ENCODE measurements at places on chromosomes 2 and 18. TPM values are rescaled to one million over a fixed set of nuclear protein-coding genes. Genes with fewer than 3 reads are reported as not detected.
A peak's percentile ranks its signal among the peaks of the same experiment; 100 is the strongest.

Gene STAMBP
- 38.4 TPM for total RNA-seq

- no peak for DNase-seq
- H3K36me3 ChIP-seq, result peaks cover 52% of the 10 kb centered on the region
- H3K27me3 ChIP-seq, result no peaks in the 10 kb centered on the region
- H3K4me1 ChIP-seq, result peaks cover 6% of the 10 kb centered on the region
These were observed 15.2 kb downstream of the SRBD1 start for GRCh38 chr2:45595721-45596435.

DNA sequence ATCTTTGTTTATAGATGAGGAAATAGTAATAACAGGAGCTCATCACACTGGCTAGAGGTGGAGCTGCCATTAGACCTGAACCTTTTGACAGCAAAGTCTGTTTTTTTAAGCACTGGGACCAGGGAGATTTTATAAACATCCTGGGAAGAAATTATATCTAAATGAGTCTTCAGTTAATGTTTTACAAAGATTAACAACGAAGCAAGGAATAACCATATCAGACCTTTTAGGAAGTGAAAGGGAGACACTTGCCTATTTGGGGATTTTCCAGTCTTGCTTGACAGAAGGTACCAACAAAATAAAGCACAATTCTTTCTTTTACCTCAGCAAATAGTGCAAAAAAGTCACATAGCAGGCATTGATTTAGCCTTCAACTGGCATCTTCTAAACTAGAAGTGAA, 777.0 kb downstream of the CPS1 start:
- H3K27me3 ChIP-seq, result no peaks in the 10 kb centered on the region

Gene SERPINB5
- total RNA-seq, result not detected

- H3K27ac ChIP-seq, result peak overlapping the region; percentile 98
- DNase-seq, result peak; percentile 72
These were observed 3.5 kb downstream of the ZCCHC2 start for GRCh38 chr18:62526098-62527025.

- H3K4me3 ChIP-seq, result no peak overlapping the region
- peaks cover 5% of the 10 kb centered on the region for H3K4me1 ChIP-seq
- H3K27ac ChIP-seq, result no peak overlapping the region
- no peak for DNase-seq
- no peaks in the 10 kb centered on the region for H3K27me3 ChIP-seq
These were observed 1.3 kb upstream of the OTOS start for GRCh38 chr2:240141736-240142135.

Gene ZNF521
- not detected for total RNA-seq

Gene PRKAG3
- not detected for total RNA-seq

Gene TCF23
- total RNA-seq, result not detected

GRCh38 chr2:68832233-68832869, 38.8 kb downstream of the BMP10 start:
- H3K36me3 ChIP-seq, result peaks cover 30% of the 10 kb centered on the region
- no peaks in the 10 kb centered on the region for H3K27me3 ChIP-seq
- H3K4me1 ChIP-seq, result peaks cover 80% of the 10 kb centered on the region

- DNase-seq, result no peak
- no peak overlapping the region for H3K4me3 ChIP-seq
- H3K36me3 ChIP-seq, result no peaks in the 10 kb centered on the region
- H3K27ac ChIP-seq, result no peak overlapping the region
- H3K4me1 ChIP-seq, result peaks cover 2% of the 10 kb centered on the region
These were observed 160.7 kb downstream of the SH3RF3 start for GRCh38 chr2:109289504-109290222.

GRCh38 chr18:5693699-5694294, 150.0 kb upstream of the EPB41L3 start:
- H3K4me1 ChIP-seq, result no peaks in the 10 kb centered on the region
- H3K36me3 ChIP-seq, result no peaks in the 10 kb centered on the region
- no peak overlapping the region for H3K4me3 ChIP-seq
- H3K27ac ChIP-seq, result no peak overlapping the region
- DNase-seq, result no peak

Gene PTPRN
- total RNA-seq, result not detected
